Osteoblast (primary cell): ENCODE measurements at places on chromosomes 5 and 9. TPM values are rescaled to one million over a fixed set of nuclear protein-coding genes. Genes with fewer than 3 reads are reported as not detected.

Gene GALNT12
- total RNA-seq: 10.1 and 11.8 TPM in 2 replicates

Gene SLC6A19
- not detected in 2 replicates for total RNA-seq

Gene PCDHGC5
- 3.6 and 5.3 TPM in 2 replicates for total RNA-seq

DNA sequence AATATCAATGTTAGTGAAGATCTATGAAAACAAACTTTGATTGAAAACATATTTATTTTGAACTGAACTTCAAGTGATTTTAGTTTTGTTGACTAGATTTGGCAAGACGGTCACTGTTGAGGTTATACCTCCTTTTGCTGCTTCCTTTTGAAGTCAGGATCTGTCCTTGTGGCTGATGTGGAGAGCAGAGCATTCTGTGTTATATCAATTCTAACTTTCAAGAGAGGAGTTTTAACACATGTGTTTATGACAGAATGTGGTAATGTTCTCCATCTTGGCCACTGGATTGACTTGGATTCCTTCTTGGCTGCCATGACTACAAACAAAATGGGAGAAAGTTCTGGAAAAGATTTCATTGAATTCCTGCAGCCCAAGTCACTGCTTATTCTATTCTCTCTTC lies 104.0 kb upstream of the ACTBL2 start:
- DNase-seq: no peak

GRCh38 chr5:175508896-175509295 lies 30.5 kb downstream of the SFXN1 start:
- no peak for DNase-seq

DNA sequence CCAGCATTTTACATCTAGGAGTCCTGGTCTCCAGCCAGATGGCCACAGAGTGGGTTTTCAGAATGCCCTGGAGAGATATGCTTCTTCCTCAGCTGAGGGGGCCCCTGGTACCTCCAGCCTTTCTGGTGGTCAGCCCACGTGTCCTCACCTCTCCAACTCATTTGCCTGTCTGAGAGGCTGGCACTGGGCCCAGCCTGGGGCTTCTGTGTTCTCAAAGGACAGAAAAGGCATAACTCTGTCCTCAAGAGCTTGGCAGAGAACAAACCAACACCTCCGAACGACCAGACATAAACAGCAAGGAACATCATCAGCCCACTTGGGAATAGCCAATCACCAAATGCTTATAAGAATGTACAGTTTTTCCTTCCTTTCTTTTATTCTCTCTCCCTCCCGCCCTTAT lies 17.1 kb downstream of the ENG start:
- peak; percentile 45 for DNase-seq

GRCh38 chr5:170293273-170293672 lies 4.3 kb downstream of the LCP2 start:
- no peak for DNase-seq

- peak; percentile 18 for DNase-seq
These were observed 1511.1 kb downstream of the EFNA5 start for GRCh38 chr5:106159616-106160015.

DNA sequence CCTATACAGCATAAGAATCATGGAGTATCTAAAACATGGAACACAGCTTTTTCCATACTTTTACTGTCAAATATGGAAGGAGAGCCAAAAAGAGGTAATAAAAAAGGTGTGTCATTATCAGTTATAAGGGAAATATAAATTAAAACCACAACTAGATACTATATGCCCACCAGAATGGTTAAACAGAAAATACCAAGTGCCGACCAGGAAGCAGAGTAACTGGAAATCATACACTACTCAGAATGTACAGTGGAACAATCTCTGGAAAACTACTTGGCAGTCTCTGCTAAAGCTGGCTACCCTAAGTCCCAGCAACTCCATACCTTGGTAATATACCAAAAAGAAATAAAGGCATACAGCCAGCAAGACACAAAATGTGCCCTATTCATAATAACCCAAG lies 2.4 kb downstream of the PAIP1 start:
- no peak for DNase-seq

- DNase-seq: no peak
These were observed 85.2 kb downstream of the RASGRF2 start for GRCh38 chr5:81045389-81045807.

DNA sequence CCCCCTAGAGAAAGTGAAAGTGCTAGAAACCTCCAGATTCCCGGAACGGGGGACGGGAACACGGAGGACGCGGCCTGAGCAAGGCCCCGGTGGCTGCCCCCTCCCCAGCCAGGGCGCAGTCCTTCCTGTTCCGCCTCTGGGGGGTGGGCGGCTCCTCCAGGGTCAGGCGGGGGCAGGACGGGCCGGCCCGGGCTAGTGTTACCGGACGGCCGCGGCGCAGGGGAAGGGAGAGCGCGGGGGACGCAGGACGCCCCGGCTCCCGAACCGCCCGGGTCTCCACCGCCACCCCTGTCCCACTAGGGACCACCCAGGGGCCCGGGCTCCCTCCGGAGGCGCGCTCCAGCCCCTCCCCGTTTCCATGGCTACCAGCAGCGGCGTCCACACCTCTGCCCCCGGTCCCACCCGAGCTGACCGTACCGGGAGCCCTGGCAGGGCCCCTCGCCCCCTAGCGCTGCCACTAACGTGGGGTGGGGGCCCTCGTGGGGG lies 579 bp downstream of the SLC12A7 start:
- peak; percentile 97 for DNase-seq

GRCh38 chr5:52491071-52491787 lies 296.5 kb upstream of the ITGA1 start:
- no peak for DNase-seq
